ENCODE measurements at places on chromosomes 7 and 10.
A peak's percentile ranks its signal among the peaks of the same experiment; 100 is the strongest.

DNA sequence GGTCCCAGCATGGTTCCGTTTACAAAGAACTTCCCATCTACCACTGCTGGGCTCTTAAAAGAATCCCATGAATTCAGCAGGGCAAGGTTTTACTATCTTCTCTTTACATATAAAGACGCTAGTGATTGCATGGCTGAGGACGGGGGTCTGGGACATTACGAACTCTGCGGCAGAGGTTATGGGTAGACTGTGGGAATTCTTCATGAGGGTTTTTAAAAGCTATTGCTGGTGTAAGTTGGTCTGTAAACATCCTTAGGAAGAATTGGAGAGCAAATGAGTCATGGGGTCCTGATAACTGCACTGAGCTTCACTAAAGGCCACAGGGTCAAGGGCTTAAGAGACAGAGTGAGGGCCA is 53.1 kb upstream of the TMEM72 start:
- DNase-seq: no peak

- no peak for DNase-seq
Measured at GRCh38 chr10:12726971-12727831, 274.3 kb downstream of the CCDC3 start.

DNA sequence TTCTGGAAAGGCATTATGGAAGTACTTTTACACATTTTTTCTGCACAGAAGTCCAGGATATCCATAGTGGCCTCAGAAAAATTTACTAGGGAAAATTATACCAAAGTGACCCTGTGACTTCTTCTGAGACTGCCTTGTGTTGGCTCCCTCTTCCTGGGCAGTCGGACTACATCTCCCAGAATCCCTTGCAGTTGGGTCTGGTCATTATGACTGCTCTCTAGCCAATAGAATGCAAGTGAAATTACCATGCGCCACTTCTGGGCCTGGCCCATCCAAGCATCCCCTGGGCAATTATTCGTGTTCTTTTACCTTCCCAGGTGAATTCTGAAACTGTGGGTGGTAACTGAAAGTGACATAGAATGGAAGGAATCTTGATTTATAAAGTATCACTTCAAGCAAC is 430.9 kb downstream of the ACTR3B start:
- no peak for DNase-seq

- DNase-seq: no peak
Measured at GRCh38 chr7:130732980-130733930, 752 bp downstream of the KLF14 start.

DNA sequence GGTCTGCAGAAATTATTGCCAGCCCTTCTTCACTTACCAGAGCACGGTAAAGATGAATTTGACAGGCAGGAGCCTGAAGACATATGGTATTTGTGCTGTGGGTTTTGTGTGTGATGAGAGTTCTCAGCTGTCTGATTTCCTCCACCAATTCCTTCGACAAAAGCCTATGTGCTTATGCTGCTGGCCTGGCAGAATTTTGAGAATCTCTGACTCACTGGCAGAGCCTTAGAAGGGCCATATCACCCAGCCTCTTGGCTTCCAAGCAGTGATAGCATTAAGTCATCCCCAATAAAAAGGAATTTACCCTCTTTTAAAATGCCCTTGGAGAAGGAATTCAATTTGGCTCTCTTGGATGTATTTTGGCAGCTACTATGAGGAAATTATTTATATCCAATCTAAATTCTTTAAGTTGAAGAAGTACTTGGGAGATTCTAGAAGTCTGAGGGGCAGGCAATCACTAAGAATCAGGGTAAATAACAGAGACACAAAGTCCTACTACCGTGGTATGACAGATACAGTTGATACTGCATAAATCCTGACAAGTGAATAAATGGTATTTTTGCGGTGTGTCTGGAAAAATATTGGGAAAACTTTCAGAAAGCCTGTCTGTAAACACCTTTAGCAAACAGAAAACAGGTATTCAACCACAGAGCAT is 68.6 kb upstream of the EFCAB10 start:
- no peak for DNase-seq

GRCh38 chr7:130096243-130096827 is 26.0 kb downstream of the KLHDC10 start:
- DNase-seq: no peak

DNA sequence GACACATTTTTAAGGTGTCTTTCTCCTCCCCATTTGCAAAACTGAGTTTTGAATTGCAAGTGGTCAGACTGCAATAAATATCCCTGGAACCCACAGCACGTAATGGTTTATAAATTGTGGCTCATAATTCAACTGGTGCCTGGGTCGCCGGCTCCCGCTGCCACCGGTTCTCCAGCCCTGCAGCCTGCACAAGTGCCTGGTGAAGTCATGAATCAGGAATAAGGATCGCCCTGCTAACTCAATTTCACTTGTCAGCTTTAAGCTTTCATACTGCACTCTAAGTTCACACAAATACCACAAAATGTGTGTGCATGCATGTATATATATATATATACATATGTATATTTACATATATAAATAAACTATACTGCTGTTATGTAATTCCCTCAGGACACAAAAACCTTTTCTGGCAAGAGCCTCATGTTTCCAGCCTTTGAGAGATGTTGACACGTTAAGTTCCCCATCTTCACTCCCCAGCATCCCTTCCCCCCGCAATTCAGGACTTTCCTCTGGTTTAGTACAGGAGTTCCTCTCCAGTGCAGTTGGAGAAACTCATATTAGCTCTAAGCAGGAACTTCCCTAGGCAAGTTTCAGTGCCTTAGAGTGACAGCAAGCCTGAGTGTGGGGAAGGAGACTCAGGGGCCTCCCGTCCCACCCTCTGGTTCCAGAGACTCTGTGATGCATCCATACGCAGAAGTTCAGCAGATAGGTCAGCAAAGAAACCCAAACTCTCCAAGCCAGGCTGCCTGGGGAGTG is 129.2 kb upstream of the UNC5B start:
- DNase-seq: no peak

- DNase-seq: no peak
Measured at GRCh38 chr7:98978672-98979071, 100.3 kb downstream of the TRRAP start.

GRCh38 chr10:15196021-15196834 is 27.7 kb upstream of the NMT2 start:
- DNase-seq: no peak

DNA sequence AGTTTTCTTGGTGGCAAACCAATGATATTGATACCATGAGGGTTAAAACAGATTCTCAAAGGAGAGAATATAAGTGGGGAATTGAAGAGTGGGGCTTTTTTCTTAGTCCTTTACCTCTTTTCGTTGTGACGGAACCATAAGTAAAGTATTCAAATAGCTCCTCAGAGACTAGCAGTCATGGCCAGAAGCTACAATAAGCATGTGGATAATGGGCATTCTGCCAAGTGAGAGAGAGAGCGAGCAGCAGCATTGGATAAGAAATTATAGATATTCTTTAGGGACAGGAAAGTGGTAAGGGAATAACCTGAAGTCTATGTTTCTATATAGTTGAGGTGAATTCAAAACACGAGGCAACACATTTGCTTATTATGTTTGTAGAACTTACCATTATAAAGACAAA is 235.1 kb downstream of the SEMA3E start:
- peak; percentile 53 for DNase-seq

- DNase-seq: no peak
Measured at GRCh38 chr10:33302208-33302829, 32.1 kb downstream of the NRP1 start.

DNA sequence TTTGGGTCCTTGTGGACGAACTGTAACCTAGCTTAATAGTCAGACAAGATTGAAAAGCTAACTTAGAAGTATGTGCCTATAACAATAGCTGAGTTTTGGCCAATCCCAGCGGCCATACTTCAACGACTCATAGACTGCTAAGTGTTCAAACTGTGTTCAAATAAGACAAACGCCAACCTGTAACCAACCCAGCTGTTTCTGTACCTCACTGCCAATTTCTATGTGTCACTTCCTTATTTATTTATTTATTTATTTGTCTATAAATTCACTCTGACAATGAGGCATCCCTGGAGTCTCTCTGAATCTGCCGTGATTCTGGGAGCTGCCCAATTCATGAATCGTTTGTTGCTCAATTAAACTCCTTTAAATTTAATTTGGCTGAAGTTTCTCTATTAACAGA is 21.7 kb downstream of the ST8SIA6 start:
- DNase-seq: no peak

- DNase-seq: no peak
Measured at GRCh38 chr10:122543676-122544445, 16.7 kb upstream of the DMBT1 start.

- DNase-seq: no peak
Measured at GRCh38 chr10:70060389-70060788, 7.7 kb downstream of the MACROH2A2 start.

DNA sequence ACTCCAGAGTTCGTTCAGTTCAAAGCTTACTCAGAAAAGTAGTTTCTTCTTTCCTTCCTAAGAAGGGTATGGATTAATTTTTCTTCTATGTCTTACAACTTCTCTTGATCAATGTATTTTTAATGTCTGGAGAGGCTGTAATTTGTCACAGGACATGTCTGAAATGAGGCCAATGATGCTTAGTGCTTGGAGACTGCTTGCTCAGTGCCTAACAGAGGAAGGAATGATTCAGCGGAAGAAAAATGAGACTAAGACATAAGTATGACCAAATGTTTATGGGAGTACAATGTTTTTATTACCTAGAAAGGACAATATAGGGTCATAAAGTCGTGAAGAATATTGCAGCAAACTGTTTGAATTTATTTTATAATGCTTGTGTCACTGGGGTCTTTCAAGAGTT is 43.3 kb downstream of the GPR37 start:
- DNase-seq: no peak

DNA sequence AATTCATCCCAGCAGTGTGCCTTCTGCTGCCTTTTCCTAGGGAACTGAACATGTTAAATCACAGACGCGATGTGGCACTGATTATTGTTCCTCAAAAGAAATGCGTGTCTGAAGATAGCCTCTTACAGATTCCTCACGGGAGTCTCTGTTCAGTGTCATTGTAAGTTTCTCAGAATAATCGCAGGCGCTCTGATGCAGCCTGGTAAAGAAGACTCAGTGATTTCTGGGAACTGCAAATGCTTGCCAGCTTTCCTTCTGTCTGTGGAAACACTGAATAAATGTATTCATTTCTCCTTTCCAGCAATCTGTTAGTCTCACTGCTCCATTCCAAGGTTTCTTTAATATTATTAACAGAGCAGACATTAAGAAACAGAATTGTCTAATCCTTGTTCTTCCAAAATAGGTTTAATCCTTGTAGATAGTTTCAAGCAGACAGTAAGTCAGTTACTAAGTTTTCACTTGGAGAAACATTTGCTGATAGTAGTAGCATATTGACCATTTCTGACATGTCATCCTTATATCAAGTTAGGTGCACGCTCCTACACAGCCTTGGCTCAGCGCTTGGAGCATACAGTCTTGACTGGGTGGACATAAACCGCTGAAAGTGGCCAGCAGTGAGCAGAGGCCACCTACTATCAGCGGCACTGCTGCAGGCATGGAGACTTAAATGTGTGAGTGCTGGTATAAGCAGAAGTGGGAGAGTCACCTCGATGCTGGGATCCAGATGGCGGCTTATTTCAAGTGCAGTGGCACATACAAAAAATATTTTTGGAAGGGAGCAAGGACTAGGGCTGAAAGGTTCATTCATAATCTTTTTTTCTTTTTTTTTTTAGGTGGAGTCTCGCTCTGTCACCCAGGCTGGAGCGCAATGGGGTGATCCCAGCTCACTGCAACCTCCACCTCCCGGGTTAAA is 27.7 kb downstream of the MMRN2 start:
- DNase-seq: no peak

- no peak for DNase-seq
Measured at GRCh38 chr10:61285749-61286148, 167.4 kb downstream of the TMEM26 start.

GRCh38 chr10:17396004-17396403 is 58.4 kb downstream of the ST8SIA6 start:
- no peak for DNase-seq

- no peak for DNase-seq
Measured at GRCh38 chr7:90570373-90570959, 25.7 kb upstream of the CDK14 start.

DNA sequence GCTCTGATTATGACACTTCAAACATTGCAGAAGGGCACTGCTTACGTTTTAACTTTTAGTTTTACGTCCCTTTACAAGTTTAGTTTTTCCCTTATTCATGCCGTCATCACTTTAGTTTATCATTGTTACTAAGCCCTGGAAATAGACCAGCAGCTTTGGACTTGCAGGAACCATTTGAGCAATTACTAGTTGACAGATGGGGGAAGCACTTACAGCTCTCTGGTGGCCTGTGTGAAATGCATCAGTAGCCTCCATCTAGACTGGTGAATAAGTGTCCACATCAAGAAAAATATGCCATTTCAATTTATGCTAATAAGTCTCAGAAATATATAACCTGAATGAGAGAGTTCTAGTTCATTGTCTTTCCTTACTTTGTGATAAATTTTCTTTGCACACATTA is 194.9 kb upstream of the GRM3 start:
- DNase-seq: no peak

GRCh38 chr10:11373717-11374171 is 237.7 kb downstream of the USP6NL start:
- no peak for DNase-seq

GRCh38 chr10:48649349-48649944 is 35.2 kb upstream of the WDFY4 start:
- DNase-seq: no peak

GRCh38 chr10:12499076-12499986 is 150.0 kb downstream of the CAMK1D start:
- DNase-seq: no peak

GRCh38 chr7:90951986-90952954 is 312.0 kb upstream of the FZD1 start:
- DNase-seq: peak; percentile 72

DNA sequence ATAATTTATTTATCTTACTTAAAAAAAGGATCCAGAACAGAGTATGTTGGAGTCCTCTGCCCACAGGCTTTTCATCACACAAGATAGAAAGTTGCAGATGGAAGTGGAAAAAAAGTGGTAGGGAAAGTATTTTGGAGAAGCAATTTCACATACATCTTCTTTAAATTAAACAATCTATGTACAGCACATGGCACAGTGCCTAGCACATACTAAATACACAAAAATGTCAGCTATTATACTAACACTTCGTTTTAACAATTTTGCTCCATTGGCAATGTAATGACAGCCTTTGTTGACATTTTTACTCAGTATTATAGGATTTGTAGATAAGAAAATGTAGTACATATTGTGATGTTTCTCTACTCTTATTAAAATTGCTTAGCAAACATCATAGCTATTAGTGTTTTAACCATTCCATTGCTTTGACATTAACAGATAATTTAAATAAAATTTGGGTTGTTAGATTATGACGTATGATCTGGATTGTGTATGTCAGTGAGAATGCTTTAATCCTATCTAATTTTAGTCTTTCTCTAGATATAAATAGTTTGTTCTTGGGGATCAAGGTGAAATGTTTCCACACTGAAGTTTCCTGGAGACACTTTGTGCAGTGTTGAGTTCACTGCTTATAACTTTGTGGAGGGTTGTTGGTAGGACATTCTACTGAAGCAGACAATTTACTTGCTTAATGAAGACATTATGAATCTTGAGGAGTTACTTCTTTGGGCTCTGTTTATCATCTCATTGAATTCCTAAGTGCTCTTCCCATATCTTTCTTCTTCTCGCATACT is 202.8 kb upstream of the DKK1 start:
- no peak for DNase-seq

- no peak for DNase-seq
Measured at GRCh38 chr7:95649546-95649945, 53.2 kb upstream of the PDK4 start.
